ENCODE measurements at places on chromosomes 5 and 9.

GRCh38 chr5:72647806-72648205 lies 140.6 kb upstream of the ZNF366 start:
- DNase-seq, result no peak

DNA sequence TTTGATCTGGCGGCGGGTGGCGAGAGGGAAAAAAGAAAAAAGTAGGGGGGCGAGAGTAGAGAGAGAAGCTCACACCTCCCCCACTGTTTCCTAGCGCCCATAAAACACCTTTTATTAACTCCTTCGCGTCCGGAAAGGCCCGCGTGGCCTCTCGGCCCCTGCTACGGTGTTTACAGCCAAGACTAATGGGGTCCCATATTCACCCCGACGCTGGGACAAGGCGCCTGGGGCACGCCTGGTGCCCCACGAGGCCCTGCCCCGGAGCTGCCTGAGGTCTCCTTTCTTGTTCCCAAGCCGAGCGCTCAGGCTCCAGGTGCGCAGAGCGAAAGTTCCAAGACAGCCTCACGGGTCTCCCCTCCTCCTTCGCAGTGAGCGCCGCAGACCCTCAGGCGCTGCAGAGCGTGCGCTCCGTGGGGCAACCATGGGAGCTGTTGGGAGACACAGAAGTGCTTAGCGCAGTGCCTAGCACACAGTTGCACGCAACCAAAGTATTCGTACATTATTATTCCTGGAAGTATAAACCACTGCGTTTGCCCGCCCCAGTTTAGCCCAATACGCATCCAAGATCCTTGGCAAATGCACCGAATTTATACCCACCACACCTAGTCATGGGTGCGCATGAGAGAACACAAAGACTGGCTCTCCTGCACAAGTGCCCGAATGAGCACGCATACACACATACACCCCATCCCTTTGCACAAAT lies 4.3 kb downstream of the HAND1 start:
- no peak for DNase-seq

GRCh38 chr5:95178046-95178651 lies 106.7 kb downstream of the MCTP1 start:
- no peak for DNase-seq

DNA sequence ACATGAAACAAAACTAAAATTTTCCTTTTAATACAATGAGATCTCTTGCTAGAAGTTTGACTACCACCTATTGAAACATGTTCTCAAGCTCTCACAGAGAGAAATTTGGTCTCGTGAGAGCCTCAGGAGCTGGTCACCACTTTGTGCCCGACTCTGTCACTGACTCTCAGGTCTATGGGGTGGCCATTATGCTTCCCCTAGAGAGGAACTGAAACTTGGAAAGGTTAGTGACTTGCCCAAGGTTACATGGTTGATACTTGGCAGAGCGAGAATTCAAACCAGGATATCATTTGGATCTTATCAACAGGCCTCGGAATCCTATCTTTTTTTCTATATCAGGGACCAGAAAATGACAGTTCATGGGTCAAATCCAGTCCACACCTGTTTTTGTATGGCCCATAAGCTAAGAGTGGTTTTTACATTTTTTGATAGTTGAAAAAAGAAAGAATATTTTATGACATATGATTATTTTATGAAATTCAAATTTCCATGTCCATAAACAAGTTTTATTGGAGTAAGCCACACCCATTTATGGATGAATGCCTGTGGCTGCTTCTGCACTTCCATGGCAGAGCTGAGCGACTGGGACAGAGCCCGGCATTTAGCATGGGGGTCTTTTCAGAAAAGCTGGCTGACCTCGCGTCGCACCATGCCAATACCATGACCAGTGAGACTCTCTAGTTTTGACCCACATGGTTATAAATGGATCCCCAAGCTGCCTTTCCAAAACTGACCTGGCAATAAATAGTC lies 44.8 kb upstream of the EQTN start:
- DNase-seq, result no peak

GRCh38 chr5:84693256-84693655 lies 308.6 kb upstream of the EDIL3 start:
- DNase-seq, result no peak
